ENCODE measurements at places on chromosomes 13 and 19.
A peak's percentile ranks its signal among the peaks of the same experiment; 100 is the strongest.

GRCh38 chr19:2149980-2150793 is 1.2 kb downstream of the AP3D1 start:
- DNase-seq = peak; percentile 17

GRCh38 chr19:16527971-16528521 is 14.2 kb downstream of the CHERP start:
- DNase-seq = peak; percentile 42

DNA sequence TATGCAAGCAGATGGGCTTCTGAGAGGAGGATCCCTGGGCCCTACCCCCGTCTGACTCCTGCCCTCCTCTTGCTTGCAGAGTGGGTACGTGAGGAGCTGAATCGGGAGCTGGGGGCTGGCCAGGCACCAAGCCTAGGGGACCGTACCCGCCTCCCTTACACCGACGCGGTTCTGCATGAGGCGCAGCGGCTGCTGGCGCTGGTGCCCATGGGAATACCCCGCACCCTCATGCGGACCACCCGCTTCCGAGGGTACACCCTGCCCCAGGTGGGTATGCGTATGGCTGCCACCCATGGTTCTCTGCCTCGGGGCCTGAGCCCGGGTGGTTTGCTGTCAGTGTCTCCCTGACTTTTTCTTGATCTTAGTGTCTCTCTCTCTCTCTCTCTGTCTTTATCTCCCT is 10.4 kb downstream of the CYP2S1 start:
- no peak for DNase-seq

DNA sequence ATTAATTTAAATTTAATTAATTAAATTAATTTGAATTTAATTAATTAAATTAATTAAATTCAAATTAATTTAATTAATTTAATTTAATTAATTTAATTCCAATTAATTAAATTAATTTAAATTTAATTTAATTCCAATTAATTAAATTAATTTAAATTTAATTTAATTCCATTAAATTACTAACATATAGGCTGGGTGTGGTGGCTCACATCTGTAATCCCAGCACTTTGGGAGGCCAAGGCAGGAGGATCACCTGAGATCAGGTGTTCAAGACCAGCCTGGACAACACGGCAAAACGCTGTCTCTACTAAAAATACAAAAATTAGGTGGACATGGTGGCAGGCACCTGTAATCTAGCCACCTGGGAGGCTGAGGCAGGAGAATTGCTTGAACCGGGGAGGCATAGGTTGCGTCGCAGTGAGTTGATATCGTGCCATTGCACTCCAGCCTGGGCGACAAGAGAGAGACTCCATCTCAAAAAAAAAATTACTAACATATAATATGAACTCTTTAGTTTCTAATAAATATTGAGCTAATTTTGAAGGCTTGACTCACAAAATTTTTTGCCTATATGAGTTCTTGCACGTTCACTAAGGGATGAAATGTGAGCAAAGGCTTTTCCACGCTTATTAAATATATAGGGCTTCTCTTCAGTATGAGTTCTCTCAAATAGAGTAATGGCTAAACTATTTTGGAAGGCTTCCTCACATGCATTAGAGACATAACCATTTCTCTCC is 9.0 kb upstream of the USP29 start:
- no peak for DNase-seq

GRCh38 chr13:47603365-47603764 is 397.7 kb downstream of the SUCLA2 start:
- DNase-seq = no peak

DNA sequence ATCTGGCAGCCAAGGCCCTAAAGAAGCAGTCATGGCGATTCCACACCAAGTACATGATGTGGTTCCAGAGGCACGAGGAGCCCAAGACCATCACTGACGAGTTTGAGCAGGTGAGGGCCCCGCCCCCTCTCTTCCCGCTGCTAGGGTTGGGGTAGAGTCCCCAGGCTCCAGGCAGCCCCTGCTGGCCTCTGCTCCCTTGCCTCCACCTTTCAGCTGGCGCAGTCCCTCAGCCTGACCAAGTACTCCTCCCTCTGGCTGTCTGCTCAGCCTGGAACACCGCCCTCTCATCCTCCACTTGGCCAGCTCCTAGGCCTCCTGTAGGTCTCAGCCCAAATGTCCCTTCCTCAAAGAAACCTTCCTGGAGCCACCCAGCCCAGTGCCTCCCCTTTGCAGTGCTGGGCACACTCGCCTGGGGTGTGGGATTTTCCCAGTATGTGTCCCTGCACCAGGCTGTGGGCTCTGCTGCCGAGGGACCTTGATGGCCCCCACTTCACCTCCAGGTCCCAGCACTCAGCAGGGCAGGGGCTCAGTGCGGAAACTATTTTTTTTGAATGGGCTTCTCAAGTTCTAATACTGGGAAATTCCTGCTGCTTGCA is 5.7 kb downstream of the LENG1 start:
- no peak for DNase-seq

DNA sequence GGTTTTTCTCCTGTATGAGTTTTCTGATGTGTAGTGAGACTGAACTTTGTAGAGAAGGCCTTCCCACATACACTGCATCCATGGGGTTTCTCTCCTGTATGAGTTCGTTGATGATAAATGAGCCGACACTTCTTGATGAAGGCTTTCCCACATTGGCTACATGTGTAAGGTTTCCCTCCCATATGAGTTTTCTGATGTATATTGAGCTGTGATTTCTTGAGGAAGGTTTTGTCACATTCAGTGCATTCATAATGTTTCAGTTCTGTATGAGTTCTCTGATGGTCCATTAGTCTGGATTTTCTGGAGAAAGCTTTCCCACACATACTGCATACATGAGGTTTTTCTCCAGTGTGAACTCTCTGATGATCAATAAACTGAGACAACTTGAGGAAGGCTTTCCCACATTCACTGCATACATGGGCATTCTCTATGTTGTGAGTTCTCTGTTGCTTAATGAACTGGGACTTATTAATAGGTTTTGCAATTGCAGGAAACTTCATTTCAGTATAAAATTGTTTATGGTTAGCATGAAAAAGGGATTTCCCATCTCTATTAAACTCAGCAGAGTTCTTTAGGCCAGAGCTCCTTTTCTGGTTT is 7.5 kb upstream of the ZNF350 start:
- DNase-seq = no peak

- DNase-seq = no peak
Measured at GRCh38 chr13:113748862-113749451, 10.1 kb upstream of the TMEM255B start.

DNA sequence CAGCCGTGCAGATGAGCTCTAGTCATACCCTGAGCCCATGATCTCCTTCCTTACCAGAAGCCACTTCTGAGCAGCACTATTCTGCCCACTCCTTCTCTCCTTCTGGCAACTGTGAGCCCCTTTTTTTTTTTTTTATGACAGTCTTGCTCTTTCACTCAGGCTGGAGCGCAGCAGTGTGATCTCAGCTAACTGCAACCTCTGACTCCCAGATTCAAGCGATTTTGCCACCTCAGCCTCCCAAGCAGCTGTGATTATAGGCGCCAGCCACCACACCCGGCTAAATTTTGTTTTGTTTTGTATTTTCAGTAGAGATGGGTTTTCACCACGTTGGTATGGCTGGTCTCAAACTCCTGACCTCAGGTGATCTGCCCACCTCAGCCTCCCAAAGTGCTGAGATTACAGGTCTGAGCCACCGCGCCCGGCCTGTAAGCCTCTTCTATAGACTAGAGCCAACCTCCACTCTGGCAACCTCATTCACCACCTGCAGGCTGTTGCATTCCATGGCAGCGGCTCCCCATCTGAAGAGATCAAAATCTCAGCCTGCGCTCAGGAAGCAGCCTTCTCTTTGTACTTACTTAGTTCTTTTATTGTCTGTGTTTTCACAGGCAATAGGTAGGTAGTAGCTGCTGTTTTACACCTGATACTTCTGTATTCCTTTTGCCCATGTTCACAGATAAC is 34.8 kb upstream of the NDFIP2 start:
- DNase-seq = peak; percentile 17

DNA sequence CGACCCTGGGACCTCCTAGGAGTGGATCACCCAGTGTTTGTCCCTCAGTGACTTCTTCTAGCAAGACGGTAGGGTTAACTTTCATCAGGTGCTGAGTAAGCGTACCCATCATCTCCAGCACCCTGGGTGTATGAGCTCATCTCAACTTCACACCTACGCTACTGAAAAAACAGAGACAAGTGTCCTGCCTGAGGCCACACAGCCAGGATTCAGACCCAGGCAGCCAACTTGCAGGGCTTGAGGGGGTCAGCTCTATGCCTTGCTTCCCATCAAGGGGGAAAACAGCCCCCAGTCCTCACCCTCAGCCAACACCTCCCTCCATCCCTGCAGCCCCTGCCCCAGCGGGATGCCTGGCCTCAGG is 4.6 kb downstream of the TLE2 start:
- DNase-seq = no peak

DNA sequence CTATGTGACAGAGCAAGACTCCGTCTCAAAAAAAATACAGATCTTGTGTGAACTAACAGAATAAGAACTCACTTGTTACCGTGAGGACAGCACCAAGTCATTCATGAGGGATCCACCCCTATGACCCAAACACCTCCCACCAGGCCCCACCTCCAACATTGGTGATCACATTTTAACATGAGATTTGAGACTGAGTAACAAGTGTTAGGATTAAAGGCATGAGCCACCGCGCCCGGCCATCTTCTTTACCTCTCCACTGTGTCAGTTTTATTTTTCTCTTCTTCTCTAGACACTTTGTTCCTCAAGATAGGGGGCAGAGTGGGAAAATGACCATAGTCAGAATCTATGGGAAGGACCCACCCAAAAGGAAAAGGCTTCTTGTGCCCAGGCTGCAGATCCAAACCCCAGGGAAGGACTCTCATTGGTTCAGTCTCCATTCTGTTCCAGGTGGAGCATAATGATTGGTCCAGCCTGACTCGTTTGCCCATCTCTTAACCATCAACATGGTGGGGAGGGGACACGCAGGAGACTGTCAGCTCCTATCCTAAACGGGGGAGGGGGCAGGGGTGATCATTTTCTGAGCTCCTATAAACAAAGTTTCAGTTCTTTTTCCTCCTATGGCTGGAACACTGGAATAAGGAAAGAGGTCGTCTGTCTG is 1.3 kb upstream of the CALM3 start:
- no peak for DNase-seq

GRCh38 chr13:30159446-30159839 is 147.9 kb downstream of the KATNAL1 start:
- no peak for DNase-seq

- no peak for DNase-seq
Measured at GRCh38 chr13:84661718-84662117, 779.4 kb upstream of the SLITRK1 start.

All from CD4-positive, alpha-beta memory T cell (primary cell).